Daoy (cell line): ENCODE measurements at places on chromosomes 6 and 20. TPM values are rescaled to one million over a fixed set of nuclear protein-coding genes. Genes with fewer than 3 reads are reported as not detected.

GRCh38 chr6:110044096-110044495 is 66.0 kb downstream of the GPR6 start:
- DNase-seq = no peak

GRCh38 chr6:131348572-131348971 is 213.3 kb downstream of the AKAP7 start:
- DNase-seq = no peak

DNA sequence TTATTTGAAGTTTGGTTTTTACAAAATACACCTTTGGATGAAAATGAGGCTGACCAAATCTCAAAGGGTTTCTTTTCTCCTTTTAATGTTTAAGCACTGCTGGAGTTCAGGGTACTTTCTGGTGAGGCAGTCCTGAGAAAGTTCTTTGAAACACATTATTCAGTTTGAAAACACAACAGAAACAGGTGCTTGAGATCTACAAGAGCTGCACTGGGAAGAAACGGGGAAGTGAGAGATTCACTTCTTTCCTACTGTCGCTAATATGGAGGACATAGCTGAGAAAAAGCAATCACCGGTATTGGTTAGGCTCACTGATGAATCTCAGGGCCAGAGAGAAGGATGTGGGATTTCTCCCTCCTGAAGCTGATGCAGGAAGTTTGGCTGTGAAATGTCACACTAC is 22.9 kb upstream of the TMEM170B start:
- no peak for DNase-seq

- DNase-seq = no peak
Observed at GRCh38 chr20:13452470-13453124, 186.1 kb downstream of the TASP1 start.

GRCh38 chr6:135904666-135905065 is 53.2 kb downstream of the PDE7B start:
- peak; percentile 12 for DNase-seq

- peak; percentile 4 for DNase-seq
Observed at GRCh38 chr20:9660236-9660868, 146.0 kb downstream of the LAMP5 start.

DNA sequence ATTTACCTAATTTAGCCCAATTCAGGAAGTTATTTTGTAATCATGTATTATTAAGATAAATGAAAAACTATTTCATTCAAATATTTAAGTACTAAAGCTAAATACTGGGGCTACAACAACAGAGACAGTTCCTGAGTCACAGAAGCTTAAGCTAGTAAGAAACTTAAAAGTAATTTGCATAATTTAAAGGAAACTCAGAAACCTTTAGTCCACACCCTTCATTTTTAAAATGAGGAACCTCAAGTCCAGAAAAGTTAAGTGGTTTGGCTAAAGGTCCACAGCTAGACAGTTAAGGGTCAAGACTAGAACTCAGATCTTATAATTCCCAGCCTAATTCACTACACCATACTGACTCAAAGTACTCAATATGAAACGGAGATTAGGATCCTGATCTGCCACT is 7.2 kb downstream of the LMBRD1 start:
- DNase-seq = no peak

GRCh38 chr6:29035951-29036350 is 9.0 kb downstream of the OR2W1 start:
- DNase-seq = no peak

GRCh38 chr20:50758469-50758868 is 27.1 kb downstream of the PARD6B start:
- peak; percentile 29 for DNase-seq

GRCh38 chr6:33779895-33780294 is 9.0 kb downstream of the LEMD2 start:
- no peak for DNase-seq

- no peak for DNase-seq
Observed at GRCh38 chr20:62647521-62648317, 5.4 kb downstream of the SLCO4A1 start.

GRCh38 chr20:48283470-48284110 is 498.3 kb upstream of the SULF2 start:
- peak; percentile 87 for DNase-seq

DNA sequence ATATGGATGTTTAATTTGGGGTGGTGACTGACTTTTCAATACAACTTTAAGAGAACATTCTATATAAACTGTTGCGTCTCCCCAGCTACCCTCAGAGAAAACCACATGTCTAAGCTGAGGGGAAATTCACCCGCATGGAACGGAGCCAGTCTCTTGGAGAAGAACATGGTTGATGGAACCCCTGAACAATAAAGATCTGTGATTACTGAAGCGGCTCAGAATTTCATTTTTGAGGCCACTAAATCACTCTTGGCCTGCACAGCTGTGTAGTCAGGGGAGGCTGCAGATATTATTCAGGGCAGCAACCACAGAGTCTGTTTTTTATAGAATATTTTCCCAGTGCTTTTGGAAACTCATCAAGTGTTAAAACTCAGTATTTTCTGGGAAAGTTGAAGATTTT is 73.8 kb downstream of the EYA4 start:
- peak; percentile 29 for DNase-seq

DNA sequence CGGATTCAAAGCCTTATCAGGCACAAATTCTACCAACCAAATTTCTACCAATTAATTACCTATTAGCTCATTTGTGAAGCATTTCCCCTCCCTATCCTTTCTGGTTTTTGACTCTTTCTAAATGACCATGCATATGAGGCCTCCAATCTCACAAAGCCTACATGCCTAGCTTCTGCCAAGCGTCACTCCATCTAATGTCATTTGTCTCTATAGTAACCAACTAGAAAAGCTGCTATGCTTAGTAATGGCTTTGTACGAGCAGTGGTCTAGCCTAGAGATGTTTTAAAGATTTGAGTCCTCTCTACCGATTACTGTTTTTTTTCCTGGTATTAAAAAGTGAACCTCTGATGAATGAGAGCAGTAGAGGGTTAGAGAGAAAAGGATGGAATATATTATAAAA is 4.8 kb upstream of the ASF1A start:
- DNase-seq = no peak

- DNase-seq = peak; percentile 92
Observed at GRCh38 chr20:3781153-3781910, at the start of gene SPEF1. Gene SPEF1, minus strand, starts transcription at chr20:3781448. Its CDS starts 161 bp downstream, at chr20:3781287.

Gene CLPSL2
- not detected in 2 replicates for total RNA-seq

Gene IRF4
- total RNA-seq = 0.23 TPM in 1 of 2 replicates, not detected in the other

Gene PPIL6
- 3.8 and 4.5 TPM in 2 replicates for total RNA-seq

Gene FAM209B
- total RNA-seq = not detected in 2 replicates

Gene HSPA12B
- total RNA-seq = 0.17 TPM in 1 of 2 replicates, not detected in the other

Gene DOK5
- total RNA-seq = 0.06 and 0.91 TPM in 2 replicates

Gene CLPSL1
- not detected in 2 replicates for total RNA-seq
